ENCODE measurements at places on chromosomes 1 and 21.

GRCh38 chr1:57281324-57281723 is 142.5 kb downstream of the DAB1 start:
- no peak for DNase-seq

DNA sequence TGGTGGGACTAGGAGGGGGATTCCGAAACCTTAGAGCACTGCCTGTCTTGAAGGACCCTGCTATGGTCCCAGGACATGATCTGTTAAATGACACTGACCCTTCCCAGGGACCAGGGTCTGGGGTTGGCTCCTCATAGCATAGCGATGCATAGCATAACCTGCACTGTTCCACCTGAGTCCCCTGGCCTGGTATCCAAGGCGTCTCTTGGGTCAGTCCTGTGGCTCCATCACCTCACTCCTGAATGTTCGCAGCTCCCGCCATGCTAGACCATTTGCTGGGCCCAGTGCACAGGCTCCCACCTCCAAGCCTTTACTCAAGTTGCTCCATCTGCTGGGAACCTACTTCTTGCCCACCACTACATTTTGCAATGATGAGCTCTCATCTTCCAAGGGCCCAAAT is 39.0 kb upstream of the MAGOH start:
- no peak for DNase-seq

- no peak for DNase-seq
These were observed 53.2 kb downstream of the DNAJC6 start for GRCh38 chr1:65362545-65362944.

- no peak for DNase-seq
These were observed 17.6 kb upstream of the MCL1 start for GRCh38 chr1:150596976-150597375.

DNA sequence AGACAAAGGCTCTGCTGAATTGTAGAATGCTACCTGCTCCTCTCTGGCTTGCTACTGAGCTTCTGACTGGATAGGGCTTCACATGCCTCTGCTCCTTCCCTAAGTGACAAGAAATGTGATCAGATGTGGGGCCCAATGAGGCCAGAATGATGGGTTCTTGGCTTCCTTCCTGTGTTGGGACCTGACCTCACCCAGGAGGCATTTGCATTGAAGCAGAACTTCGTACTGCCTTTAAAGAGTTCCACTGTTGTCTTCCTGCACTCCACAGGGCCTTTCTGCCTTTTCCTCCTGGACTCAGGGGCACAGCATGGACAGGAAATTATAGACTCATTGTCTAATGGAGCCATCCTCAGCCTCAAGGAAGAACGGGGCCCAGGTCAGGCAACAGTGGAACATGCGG is 14.3 kb downstream of the ZNF670 start:
- no peak for DNase-seq

DNA sequence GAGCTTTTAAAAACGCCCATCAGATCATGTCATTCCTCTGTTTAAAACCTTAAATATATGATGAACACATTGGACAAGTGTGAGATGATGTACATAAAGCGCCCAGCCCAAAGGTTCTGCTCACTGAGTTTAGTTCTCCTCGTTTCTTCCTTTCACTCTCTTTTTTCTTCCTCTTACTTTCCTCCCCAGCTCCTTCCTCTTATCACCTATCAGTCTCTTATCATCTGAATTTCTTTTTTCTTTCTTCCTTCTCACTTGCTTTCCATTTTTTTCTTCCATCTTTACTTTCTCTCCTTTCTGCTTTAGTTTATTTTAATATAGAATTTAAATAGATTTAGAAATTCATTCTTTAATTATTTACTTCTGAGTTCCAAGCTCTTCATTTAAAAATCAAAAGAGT is 17.8 kb upstream of the POGZ start:
- no peak for DNase-seq

DNA sequence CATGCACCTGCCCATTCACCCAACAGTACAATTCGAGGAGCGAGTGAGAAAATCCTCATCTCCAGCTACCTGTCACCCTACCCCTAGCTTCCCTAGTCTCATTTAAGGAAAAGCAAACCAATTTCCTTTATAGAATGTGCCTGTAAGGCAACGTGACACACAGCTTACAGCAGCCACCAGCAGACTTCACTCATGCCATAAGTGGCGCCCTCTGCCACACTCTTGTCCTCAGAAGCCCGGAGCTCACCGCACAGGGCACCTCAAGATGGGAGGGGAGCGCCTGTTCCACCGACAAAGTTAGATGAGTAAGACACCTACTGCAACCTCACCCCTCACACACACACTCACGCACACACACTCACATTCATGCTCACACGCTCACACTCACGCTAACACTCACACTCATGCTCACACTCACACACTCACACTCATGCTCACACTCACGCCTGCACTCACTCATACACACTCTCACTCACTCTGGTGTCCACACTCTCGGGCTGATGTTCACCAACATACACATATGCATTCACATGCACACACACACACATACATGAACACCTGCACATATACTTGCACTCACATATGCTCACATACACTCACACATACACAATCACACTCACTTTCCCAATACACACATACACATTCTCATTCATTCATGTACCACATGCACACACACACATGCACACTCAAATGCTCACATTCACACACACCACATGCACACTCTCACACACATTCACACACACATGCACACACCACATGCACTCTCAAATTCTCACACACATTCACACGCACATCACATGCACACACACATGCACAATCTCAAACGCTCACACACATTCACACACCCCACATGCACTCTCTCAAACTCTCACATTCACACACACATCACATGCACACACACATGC is 170.7 kb downstream of the PSMG1 start:
- DNase-seq, result no peak

DNA sequence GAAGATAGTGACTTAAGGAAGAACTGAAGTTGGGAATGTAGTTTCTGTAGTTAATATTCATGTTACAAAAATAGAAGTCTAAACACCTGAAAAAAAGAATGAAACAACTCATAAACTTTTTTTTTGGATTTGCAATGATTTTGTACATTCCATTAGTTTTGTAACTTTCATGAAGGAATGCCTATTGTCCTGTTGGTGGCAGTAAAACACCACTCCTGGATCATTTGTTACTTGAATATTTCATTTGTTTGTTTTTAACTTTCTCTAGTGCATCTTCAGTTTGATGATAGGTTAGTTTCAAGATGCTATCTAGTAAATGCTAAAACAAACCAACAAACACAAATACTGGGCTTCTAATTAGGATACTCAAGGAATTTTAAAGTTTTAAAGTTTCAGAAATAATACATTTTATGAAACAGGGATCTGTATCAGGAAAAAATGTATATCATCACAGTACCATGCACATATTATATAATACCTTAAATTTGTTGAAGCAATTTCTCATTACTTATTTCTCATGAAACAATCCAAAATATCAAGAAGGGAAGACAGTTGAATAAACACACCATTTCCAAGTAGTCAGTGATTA is 229.7 kb upstream of the CACYBP start:
- DNase-seq, result no peak

DNA sequence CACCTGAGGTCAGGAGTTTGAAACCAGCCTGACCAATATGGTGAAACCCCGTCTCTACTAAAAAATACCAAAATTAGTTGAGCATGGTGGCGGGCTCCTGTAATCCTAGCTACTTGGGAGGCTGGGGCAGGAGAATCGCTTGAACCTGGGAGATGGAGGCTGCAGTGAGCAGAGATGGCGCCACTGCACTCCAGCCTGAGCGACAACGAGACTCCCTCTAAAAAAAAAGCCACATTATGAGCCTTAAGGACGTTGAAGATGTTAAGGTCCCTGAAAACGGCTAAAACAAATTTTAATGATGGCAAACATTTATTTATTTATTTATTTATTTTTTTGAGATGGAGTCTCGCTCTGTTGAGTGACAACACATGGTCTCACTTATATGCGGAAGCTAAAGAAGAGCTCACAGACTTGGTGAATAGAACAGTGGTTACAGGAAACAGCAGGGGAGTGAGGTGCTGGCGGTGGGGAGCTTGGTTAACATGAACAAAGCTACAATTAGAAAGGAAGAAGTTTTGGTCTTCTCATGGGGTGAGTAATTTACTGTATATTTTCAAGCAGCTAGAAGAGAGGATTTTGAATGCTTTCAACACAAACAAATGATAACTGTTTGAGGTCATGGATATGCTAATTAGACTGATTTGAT is 47.1 kb downstream of the TCP10L start:
- DNase-seq, result no peak

DNA sequence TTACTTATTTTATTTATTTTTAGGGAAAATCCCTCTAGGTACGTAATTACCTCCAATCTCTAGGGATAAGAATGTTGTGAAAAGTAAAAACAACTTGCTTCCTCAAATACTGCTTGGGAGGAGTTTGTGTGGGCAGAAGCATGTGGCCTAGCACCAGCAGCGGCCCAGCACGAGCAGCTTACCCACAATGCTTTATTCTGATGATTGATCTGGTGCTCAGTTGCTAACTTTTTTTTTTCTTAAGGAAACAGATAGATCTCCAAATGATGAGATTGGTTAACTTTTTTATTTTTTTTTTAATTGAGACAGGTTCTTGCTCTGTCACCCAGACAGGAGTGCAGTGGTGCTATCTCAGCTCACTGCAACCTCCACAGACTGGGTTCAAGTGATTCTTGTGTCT is 4.2 kb downstream of the CLIC6 start:
- DNase-seq, result no peak

DNA sequence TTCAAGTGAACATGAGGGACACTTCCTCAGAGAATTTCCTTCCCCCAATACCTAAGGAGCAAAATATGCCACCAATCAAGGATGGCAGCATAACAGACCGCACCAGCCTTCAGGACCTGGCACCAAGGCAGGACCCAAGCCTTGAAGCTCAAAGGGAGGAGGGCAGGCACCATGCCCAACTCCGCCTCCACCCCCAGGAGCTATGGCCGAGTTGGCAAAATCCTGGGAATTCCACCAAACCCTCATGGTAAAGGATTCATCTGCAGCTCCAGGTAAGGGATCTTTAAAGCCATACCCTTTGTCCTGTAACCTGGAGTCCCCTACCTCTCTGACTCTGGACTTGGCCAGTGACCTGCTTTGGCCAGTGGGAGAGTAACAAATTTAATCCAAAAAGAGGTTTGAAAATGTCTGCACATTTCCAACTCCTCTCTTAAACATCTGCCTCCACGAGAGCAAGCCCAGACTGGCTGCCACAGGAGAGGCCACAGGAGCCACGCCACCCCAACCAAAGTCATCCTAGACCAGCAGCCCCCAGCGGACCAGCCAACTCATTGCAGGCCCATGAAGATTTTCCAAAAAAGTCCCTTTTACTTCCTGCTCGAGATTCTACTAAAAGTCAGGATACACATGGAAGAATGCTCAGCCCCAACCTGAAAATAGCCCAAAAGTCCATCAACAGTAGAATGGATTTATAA is 41.9 kb downstream of the NPHP4 start:
- no peak for DNase-seq

GRCh38 chr1:160768295-160768657 is 27.7 kb upstream of the LY9 start:
- DNase-seq, result peak; percentile 85

DNA sequence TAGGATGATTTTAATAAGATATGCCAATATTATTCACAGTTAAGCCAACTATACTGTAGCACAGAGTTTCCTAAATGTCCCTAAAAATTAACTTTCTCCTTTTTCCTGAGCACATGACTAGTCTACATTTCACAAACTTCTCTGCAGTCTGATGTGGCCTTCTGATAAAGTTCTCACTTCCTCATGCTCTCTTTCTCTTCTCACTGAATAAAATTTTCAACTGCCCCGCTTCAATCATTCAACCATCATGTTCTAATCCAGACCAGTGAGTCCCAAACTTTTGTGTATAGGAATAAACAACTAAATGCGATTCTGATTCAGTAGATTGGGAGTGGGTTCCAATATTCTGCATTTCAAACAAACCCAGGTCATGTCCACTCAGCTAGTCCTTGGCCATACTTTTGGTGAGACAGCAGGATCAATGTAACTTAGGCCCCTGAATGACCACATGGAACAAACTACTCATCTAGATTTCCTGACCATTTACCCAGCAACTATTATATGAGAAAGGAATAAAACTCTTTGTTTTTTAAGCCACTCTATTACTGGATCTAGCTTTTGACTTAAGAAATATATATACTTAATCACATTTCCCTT is 20.1 kb downstream of the TUT4 start:
- no peak for DNase-seq

- no peak for DNase-seq
These were observed 22.1 kb downstream of the EIF2D start for GRCh38 chr1:206590025-206590758.

DNA sequence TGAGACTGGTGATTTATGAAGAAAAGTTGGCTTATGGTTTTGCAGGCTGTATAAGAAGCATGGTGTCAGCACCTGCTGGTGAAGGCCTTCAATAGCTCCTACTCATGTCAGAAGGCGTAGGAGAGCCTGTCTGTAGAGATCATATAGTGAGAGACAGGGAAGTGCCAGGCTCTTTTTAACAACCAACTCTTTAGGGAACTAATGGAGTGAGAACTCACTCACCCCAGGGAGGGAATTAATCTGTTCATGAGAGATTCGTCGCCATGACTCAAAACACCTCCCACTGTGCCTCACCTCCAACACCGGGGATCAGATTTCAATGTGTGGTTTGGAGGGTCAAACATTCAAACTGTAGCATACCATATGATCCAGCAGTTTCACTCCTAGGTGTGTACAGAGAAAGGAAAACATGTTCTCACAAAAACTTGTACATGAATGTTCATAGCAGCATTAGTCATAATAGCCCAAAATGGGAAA is 72.6 kb downstream of the TTC3 start:
- DNase-seq, result no peak

DNA sequence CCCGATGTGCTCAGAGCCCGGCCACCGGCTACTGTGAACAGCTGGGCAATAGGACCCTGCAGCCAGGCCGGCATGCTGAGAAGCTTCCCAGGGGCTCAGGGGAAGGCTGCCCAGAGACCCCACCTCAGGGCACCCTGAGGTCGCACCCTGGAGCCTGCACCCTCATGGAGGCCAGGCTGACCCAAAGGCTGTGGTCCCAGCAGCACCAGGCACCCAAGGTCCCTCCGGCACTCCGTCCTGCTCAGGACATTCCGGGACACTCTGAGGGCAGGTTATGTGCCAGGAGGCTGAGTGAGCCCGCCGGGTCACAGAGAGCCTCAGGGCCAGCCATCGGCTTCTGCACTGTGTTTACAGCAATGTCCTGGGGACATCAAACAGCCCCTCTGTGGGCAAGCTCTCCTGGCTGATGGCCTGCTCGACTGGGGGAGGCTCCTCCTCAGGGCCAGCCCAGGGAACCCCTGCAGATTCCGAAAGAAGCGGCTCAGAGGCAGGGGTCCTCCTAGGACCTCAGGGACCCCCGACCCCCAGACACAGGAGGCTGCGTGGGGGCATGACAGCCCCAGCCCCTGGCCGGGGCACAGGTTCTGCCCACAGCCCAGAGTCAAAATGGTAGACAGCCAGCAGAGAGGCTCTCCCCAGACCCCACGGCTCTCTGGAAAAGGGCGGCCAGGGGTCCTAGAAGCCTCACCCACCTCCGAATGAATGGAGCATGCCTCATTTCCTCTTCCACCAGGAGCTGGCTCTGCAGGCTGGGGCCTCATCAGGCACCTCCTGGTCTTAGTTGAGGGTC is 8.2 kb downstream of the SLC19A1 start:
- no peak for DNase-seq

- DNase-seq, result no peak
These were observed 10.8 kb upstream of the EYA3 start for GRCh38 chr1:28099050-28099769.

Measured in stimulated activated CD4-positive, alpha-beta T cell treated with anti-CD3 and anti-CD28 coated beads, Interleukin-4, amount 100 ng/mL, for 48 hours (primary cell).